Stimulated activated CD4-positive, alpha-beta T cell treated with anti-CD3 and anti-CD28 coated beads, TNF-alpha, amount 100 ng/mL, for 1 hour (primary cell): ENCODE measurements at places on chromosomes 2 and 18.
A peak's percentile ranks its signal among the peaks of the same experiment; 100 is the strongest.

DNA sequence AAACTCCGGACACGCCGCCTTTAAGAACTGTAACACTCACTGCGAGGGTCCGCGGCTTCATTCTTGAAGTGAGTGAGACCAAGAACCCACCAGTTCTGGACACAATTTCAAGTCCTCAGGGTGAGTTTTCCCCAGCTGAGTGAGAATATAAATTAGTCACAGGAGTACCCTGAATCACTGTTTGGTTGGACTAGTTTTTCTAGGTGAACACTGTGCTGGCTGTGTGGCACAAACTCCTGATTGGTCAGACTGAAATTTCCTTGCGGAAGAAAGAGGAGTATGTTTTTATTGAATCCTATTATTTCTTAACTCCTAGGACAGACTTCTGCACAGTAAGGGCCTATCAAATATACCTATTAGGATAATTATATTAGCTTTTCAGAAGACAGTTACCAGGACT lies 288.1 kb upstream of the UBE2E3 start:
- DNase-seq: no peak

DNA sequence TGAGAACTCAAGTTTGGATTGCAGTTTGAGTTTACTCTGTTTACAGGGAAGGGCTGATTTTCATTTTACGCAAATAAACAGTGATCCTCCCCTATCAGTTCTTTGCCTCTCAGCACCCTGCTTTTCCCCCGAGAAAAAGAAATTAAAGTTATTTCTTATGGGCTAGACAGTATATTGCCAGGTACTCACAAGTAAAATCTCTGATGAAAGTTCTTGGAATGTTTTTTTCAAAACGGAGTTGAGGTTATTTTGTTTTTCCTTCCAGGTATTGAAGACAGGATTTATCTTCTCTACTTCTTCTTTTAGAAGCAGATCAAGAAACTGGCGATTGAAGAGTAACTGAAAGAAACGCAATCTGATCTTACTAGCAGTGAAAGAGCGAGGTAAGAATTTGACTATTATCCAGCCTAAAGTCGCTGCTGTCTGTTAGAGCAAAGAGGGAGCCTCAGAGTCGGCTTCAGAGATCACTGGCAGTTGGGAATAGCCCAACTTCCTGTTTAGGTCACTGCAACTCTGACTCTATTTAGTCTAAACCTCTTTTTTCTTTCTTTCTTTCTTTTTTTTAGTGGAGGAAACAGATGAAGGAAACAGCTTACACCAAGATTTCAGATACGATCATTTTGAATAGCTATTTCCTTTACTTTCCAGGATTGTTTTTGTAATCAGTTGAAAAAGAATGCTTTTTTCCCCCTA lies at the start of gene TFPI:
TSS of gene TFPI (minus strand) at position 425 of the 693 bp plus-strand sequence. CDS start 50,667 bp downstream, outside the sequence.
- no peak for DNase-seq

DNA sequence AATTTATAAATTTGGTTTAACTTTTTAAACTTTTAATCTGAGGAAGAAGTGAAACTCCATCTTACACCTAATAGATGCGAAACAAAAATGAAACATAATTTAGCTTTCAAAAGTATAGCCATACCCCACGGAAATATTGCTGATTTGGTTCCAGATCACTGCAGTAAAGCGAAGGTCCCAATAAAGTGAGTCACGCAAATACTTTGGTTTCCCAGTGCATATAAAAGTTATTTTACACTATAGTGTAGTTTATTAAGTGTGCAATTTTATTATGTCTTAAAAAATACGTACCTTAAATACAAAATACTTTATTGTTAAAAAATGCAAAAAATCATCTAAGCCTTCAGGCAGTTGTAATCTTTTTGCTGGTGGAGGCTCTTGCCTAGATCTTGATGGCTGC lies 55.1 kb downstream of the TWSG1 start:
- DNase-seq: no peak

GRCh38 chr2:6164986-6165747 lies 473.0 kb downstream of the SOX11 start:
- no peak for DNase-seq

DNA sequence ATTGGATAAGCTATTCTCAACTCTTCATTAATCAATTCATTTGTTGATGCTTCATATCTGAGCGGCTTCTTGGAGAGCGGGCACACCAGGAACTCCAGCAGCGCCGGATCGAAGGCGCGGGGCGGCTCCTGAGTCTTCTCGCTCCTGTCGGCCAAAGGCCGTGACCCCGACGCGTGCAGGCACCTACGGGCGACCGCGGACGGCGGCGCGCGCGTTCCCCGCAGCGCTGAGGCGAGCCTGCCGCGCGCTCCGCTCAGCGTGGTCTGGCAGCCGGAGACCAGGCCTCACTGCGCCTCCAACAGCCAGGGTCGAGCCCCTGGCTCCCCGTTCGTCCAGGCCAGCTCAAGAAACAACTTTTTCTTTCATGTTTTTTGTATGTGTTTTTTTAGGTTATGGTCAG lies 97.5 kb downstream of the ICA1L start:
- no peak for DNase-seq

DNA sequence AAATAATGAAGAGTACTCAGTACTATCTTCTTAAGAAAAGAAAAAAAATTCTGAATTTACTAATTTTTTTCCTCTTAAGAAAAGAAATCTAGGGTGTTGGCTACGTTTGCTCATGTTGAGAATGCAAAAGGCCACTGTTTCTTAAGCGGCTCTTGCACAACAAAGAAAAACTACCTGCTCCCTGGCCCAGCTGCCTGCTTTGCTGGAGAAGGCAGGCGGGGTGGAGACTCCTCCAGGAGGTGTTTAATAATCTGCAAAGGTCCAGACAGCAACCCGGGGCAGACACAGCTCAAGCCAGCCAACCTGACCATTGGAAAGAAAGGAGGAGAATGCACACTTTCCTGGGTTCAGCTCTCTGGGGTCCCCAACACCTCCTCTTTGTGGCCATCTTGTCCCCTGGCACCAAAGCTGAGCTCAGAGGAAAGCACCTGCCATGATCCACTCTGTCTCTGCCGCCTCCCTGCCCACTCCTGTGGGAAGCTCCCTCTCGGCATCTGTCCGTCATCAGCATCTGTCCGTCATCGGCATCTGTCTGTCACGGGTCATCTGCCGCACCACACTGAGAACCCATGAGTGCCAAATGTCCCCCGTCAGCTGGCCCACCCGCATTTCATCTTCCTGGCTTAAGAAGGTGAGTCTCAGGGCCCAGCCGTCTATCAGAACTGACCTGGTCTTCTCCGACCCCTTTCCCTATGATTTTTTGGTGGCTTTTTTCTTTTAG lies 11.9 kb downstream of the ZNF516 start:
- DNase-seq: no peak

DNA sequence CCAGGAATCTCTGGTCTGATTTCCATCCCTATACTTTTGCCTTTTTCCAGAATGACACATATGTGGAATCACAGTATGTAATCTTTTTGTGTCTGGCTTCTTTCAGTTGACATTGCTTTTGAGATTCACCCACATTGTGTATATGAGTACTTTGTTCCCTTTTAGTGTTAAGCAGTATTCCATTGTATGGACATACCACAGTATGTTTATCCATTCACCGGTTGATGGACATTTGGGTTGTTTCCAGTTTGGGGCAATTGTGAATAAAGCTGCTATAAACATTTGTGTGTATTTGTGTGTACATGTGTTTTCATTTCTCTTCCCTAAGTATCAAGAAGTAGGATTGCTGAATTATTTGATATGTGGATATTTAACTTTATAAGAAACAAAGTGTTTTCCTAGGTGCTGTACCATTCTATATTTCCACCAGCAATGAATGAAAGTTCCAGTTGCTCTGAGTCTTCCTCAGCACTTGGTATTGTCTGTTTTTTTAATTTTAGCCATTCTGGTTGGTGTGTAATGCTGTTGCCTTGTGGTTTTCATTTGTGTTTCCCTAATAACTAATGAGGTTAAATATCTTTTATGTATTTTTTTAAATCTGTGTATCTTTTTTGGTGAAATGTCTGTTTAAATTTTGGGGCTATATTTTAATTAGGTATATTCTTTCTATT lies 203.5 kb upstream of the HAAO start:
- DNase-seq: no peak

DNA sequence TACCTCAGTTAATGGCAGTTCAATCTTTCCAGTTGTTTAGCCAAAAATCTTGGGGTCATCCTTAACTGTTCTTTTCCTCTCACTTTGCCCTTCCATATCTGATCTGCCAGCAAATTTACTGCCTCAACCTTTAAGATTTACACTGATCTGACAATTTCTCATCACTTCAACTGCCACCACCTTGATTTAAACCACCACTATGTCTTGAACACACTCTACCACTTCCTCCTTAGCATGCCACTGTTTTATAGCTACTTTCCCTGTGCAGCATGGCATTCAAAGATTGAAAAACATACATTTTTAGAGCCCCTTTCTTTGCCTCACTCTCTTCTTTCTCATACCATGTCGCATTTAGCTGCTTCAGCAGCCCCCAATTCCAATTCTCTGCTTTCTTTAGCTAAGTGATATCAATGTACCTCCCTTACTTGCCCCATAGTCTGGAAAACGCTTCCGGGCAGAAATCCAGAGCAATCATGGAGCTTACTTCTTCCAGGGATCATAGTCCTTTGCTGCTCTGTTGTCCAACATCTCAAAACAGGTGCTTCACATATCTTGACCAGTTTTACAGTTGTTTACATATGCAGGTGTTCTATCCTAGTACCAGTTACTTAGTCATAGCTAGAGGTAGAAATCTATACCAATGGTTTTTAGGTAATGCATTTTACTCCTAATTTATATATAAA lies 10.9 kb downstream of the PGAP1 start:
- no peak for DNase-seq

DNA sequence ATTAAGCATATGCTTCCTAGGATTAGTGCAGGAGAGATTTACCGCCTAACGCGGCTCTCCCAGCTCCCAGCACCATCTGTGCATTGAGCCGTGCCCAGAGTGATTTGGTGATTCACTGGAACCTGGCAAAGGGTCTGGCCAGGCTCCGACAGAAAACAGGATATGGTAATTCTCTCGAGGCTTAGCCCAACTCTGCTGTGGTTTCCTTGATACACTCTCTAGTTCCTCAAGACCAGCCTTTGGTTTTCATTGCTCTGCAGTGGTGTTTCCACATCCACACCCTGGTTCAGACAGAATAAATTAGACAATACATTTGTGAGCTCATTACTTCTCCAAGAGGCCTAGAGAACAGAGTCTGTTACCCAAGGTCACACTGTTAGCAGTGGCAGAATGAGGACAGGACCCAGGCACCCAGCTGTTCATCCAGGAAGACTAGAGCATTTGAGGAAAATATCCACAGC lies 23.0 kb upstream of the SMAD2 start:
- DNase-seq: no peak

GRCh38 chr2:112259509-112260294 lies 4.9 kb upstream of the ZC3H8 start:
- peak; percentile 70 for DNase-seq

GRCh38 chr2:27130396-27130795 lies 4.0 kb downstream of the PREB start:
- DNase-seq: no peak

GRCh38 chr2:8222979-8223694 lies 458.7 kb upstream of the ID2 start:
- DNase-seq: no peak

- DNase-seq: no peak
Observed at GRCh38 chr2:199378948-199379650, 78.6 kb downstream of the SATB2 start.

GRCh38 chr18:7102131-7102530 lies 15.5 kb downstream of the LAMA1 start:
- no peak for DNase-seq

DNA sequence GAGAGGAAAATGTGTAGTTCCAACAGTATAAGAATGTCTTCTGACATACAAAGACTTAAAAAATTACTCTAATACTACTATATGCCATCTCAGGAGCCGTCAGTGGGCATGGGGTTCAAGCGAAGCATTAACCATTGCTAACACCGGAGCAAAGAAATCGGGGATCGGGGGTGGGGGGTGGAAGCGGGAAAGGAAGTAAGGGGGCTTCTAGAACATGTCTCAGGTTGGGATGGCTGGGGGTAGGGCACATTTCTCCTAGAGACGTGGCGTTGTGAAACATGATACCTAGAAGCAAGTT lies 702 bp downstream of the LMAN1 start:
- DNase-seq: no peak

GRCh38 chr18:23929362-23929930 lies 85.1 kb upstream of the TTC39C start:
- DNase-seq: no peak

DNA sequence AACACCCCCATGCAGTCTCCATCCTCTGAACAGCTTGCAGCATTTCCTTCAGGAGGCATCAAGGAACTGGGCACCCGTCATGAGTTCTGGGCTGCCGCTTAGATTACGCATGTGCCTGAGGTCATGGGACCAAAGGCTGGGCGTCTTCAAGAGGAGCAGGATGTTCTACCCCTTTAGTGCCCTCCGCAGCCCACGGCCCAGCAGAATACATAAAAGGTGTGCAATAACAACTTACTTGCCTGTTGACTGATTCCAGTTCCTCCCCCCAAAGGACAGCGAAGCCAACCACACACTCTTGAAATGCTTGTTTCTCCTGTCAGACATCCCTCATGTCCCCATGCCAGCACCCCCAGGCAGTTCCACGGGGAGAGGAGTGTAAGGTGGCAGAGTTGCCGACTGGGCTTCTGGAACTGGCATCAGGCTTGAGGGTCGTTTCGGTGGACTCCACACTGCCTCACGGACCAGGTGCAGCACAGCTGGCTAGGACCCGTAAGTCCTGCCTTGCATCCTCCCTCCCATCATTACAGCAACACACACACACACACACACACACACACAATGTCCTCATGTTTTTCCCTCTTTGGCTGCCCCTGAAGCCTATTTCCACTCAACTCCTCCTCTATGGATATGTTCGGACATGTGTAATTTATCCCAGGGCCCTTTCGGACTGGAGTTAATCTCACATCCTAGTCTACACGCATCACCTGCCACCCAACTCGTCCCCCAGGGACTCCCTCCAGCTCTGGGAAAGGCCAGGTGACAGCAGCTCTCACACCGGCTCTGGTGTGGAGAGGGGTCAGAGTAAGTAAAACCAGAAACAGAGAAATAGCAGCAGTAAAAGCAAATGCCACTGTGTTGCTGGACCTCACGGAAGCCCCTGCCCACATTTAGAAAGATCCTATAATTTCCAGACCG lies 200.7 kb downstream of the BCL11A start:
- no peak for DNase-seq

GRCh38 chr2:180411661-180412060 lies 404.6 kb upstream of the CWC22 start:
- no peak for DNase-seq

DNA sequence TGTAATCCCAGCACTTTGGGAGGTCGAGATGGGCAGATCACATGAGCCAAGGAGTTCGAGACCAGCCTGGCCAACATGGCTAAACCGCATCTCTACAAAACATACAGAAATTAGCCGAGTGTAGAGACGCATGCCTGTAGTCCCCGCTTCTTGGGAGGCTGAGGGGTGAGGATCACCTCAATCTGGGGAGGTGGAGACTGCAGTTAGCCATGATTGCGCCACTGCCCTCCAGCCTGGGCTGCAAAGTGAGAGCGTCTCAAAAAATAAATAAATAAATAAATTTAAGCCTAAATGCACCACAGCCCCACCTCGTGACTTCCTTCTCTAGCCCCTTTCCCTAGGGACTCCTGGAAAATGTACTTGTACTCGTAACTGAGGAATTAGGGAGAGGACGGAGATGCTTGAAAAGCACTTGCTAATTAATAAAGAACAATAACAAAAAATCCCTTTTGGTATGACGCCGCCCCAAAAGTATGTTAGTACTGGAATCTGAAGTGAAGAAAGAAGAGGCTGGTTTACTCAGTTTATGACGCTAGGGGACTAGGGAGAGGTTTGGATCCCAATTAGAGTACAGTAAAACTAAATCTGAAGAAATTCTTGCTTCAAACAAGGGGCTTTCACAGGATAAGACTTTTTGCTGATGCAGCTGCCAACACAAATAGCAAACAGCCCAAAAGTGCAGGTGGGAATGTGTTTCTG lies 887 bp upstream of the ZNF396 start:
- DNase-seq: no peak

GRCh38 chr2:239194731-239195317 lies 206.0 kb downstream of the HDAC4 start:
- DNase-seq: no peak
